ENCODE measurements at places on chromosomes 1 and 21.

DNA sequence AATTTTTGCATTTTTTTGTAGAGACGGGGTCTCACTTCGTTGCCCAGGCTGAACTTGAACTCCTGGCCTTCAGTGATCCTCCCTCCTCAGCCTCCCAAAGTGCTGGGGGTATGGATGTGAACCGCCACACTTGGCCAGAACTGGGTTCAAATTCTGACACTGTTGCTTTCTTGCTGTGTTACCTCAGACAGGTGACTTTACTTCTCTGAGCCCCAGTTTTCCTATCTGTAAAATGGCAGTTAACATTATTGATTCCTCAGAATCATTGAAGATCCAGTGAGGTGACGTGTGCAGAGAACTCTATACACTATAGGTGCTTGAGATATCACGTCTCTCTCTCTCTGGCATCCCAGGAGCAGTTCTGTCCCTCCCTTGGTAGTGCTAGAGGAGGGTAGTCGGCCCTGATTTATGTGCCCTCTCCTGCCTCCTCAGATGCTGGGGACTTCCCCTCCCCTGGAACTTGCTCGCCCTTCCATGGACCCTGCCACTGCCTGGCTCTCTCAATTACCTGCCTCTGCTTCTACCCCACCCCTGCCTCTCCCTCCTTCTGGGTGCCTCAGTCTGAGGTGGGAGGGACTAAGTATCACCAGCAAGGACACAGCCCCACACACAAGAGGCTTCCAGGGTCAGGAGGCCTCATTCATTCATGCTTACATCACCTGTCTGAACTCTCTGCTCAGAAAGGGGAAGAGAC is 2.8 kb upstream of the HPCA start:
- H3K36me3 ChIP-seq, result no peaks in the 10 kb centered on the region
- no peak overlapping the region for H3K27ac ChIP-seq
- H3K4me3 ChIP-seq, result no peak overlapping the region
- peaks cover 22% of the 10 kb centered on the region for H3K27me3 ChIP-seq
- peaks cover 3% of the 10 kb centered on the region for H3K4me1 ChIP-seq

DNA sequence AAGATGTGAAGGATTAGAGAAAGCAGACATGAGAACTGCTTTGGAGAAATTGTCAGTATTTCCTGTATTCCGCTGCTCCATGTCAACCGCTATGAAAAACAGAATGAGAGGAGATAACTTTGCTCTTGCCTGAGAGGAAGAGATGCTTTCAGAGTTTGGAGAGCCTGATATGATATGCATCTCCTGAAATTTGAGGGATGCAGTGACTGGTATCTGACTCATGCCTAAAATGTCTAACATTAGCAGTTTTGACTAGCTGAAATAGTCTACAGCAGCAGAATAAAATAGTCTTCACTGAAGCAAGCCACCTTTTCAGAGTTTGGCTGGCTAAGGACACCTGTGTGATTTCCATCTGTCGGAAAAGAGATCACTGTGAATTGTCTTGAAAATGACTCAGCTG is 165.8 kb upstream of the LRRC7 start:
- no peaks in the 10 kb centered on the region for H3K36me3 ChIP-seq
- H3K27ac ChIP-seq, result no peak overlapping the region
- H3K4me3 ChIP-seq, result no peak overlapping the region
- H3K27me3 ChIP-seq, result no peaks in the 10 kb centered on the region
- no peaks in the 10 kb centered on the region for H3K4me1 ChIP-seq
- DNase-seq, result no peak

DNA sequence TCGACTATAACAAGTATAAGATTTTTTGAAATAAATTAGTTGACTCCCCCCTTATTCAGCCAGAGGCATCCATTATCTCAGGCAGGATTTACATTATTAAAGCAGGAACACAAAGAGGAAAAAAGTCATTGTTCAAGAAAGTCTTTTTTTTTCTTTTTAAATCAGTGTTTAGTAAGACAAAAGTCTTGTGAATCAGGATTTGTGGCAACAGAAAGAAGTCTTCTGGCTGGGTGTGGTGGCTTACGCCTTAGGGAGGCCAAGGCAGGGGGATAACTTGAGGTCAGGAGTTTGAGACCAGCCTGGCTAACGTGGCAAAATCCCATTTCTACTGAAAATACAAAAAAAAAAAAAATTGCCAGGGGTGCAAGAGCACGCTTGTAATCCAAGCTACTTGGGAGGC is 505.5 kb downstream of the LMO4 start:
- H3K27me3 ChIP-seq, result no peaks in the 10 kb centered on the region
- no peak for DNase-seq
- no peak overlapping the region for H3K27ac ChIP-seq
- no peak overlapping the region for H3K4me3 ChIP-seq

GRCh38 chr1:26961826-26962225 is 1.6 kb upstream of the KDF1 start:
- H3K36me3 ChIP-seq, result no peaks in the 10 kb centered on the region
- peaks cover 10% of the 10 kb centered on the region for H3K4me1 ChIP-seq
- no peak for DNase-seq
- H3K4me3 ChIP-seq, result peak overlapping the region; percentile 66
- H3K27me3 ChIP-seq, result peaks cover 12% of the 10 kb centered on the region
- H3K27ac ChIP-seq, result no peak overlapping the region

DNA sequence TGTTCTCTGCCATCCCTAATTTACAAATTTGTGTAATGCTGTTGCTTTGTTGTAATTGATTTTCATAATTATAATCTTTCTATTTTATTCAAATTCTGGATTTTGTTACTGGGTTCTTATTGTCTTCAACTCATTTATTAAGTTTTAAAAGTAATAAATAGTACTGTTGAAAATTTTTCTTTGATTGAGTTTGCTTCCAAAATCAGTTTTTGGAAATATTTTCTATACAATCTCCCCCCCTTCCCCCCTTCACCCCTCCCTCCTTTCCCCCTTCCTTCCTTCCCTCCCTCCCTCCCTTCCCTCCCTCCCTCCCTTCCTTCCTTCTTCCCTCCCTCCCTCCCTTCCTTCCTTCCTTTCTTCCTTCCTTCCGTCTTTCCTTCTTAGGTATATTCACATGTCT is 6.0 kb upstream of the TMPRSS15 start:
- H3K36me3 ChIP-seq, result no peaks in the 10 kb centered on the region
- DNase-seq, result no peak
- no peak overlapping the region for H3K4me3 ChIP-seq

DNA sequence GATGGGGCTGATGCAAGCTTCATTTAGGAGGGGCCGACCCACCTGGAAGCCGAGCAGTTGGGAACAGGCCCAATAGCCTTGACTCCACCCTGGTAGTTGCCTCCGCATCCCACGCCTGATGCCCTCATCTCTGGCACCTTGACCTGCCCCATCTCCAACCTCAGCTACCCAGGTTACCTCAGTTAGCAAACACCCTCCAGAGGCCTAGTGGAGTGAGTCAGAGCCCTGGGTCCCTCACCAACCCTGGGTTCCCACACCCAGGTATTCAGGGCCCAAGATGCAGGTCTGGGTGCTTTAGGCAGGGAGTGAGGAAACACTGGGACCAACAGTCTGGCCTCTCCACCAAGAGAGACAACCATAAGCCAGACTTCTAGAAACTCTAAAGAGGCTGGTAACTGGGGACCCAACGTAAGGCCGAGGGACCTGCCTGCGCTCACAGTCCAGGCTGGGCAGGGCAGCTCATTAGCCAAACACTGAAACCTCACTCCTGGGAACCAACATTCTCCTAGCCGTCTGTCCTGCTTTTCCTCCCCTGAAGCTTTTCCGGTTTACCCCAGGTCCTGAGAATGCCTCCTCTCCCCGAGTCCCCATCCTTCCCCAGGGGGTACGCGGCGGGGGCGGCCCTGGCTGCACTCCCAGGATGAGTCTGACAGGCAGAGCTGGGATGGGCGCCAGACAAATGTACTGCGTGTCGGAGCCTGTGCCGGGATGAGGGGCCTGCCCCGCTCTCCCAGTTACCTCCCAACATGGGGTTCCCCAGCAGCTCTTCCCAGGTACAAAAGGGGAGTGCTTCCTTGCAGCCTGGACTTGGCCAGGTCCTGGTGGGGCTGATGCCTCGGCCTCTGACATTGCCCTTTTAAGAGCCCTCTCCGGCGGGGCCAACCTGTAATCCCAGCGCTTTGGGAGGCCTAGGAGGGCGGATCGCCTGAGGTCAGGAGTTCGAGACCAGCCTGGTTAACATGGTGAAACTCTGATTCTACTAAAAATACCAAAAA is 8.9 kb upstream of the CELSR2 start:
- peaks cover 39% of the 10 kb centered on the region for H3K36me3 ChIP-seq
- no peak for DNase-seq

DNA sequence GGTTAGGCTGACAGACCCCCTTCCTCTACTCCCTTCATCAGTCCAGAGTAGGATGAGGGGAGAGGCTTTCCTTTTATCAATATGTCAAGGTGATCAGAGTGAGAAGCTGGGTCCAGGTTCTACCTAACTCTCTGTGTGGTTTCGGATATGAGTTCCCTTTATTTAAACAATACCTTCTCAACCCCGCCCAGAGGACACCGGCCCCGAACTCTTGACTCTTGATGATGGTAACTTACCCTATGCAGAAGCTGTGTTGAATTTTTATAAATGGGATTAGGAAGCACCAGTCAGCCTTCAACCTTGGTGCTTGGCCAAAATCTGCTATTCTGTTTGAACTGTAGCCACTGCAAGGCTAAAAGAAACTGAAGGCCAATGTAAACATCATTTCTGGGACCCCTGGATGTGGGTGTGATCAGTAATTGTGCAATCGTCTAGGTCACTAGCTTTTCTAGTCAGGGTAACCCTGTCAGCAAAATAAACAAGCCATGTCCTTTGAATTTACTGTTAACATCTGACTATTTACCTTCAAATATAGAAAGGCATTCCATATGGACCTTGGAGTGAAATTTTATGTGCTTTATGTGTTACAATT is 398.3 kb downstream of the SEC16B start:
- H3K27me3 ChIP-seq, result no peaks in the 10 kb centered on the region
- H3K36me3 ChIP-seq, result no peaks in the 10 kb centered on the region
- no peak for DNase-seq
- no peak overlapping the region for H3K4me3 ChIP-seq
- peaks cover 7% of the 10 kb centered on the region for H3K4me1 ChIP-seq

GRCh38 chr1:93435443-93435842 is 12.5 kb upstream of the FNBP1L start:
- no peak for DNase-seq
- H3K36me3 ChIP-seq, result no peaks in the 10 kb centered on the region
- H3K4me1 ChIP-seq, result no peaks in the 10 kb centered on the region
- no peak overlapping the region for H3K4me3 ChIP-seq

GRCh38 chr1:29590583-29591565 is 354.6 kb downstream of the PTPRU start:
- DNase-seq, result no peak
- no peaks in the 10 kb centered on the region for H3K4me1 ChIP-seq
- H3K4me3 ChIP-seq, result no peak overlapping the region
- H3K36me3 ChIP-seq, result no peaks in the 10 kb centered on the region
- no peaks in the 10 kb centered on the region for H3K27me3 ChIP-seq
- no peak overlapping the region for H3K27ac ChIP-seq

- DNase-seq, result no peak
- no peaks in the 10 kb centered on the region for H3K27me3 ChIP-seq
- H3K36me3 ChIP-seq, result no peaks in the 10 kb centered on the region
- no peak overlapping the region for H3K4me3 ChIP-seq
- no peaks in the 10 kb centered on the region for H3K4me1 ChIP-seq
Observed at GRCh38 chr1:202291961-202292712, 49.6 kb downstream of the UBE2T start.

DNA sequence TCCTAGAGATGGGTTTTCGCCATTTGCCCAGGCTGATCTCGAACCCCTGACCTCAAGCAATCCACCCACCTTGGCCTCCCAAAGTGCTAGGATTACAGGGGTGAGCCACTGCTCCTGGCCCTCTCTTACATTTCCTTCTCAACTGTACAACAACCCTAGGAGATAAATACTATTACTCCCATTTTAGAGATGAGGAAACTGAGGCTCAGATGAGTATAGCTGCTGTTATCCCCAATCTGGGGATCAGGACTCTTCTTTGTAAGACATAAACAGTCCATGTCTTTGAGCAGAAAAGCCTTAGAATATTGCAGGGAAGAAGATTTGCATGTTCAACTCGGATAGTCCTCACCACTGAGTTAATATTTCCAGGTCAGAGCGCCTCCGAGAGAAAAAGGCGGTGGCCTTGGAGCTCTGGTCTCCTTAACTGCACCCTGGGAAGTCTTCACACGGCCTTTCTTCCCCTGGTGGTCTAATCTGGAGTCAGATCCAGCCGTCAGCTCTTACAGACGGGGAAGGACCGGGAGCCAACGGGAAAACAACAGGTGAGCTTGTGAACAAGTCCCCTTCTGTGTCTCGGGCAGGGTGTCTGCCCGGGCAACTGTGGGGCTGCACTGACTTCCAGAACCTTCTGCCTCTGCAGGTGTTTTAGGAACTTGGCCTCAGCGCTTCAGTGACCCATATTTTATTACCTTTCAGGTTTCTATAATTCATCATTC is 5.9 kb upstream of the OLIG1 start:
- H3K27ac ChIP-seq, result no peak overlapping the region
- H3K27me3 ChIP-seq, result peaks cover 96% of the 10 kb centered on the region
- DNase-seq, result no peak
- H3K4me3 ChIP-seq, result no peak overlapping the region
- H3K36me3 ChIP-seq, result no peaks in the 10 kb centered on the region

DNA sequence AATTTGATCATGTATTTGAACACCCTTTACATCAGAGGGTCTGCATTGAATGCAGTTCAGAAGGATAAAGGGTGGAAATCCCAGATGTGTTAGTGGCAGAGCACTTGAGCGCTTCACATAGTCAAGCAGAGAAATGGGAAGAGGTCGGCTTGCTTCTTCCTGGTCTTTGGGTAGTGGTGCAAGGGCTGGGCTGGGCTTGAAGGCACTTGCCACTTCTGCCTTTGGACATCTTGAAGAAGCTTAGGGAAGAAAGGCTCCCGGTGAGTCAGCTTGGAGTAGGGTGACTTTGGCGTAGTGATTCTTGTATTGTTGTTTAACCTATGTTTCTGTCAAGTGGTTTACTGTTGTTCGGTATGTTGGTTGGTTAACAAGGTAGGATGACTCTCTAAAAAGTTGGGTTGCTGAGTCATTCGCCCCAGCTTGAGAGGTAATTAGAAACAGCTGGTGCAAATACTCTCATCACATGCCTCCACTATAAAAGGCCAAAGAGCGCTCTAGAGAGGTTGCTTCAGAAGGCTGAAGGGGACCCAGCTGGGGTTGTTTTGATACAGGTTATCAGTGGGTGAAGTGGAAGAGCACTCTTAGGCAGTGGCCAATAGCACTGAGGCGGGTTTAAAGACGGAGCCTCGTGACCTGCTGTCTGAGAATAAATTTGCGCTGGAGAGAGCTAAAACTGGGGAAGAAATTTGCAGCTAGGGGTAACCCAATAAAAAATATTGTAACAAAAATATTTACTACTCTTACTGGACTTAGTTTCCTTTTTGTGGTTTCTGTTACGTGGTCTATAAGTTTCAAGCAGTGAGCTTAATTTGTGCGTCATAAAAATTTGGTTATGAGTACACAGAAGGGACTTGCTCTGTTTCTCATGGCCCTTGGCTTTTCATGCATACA is 1.4 kb downstream of the BACH1 start:
- H3K27me3 ChIP-seq, result no peaks in the 10 kb centered on the region
- H3K36me3 ChIP-seq, result no peaks in the 10 kb centered on the region
- peak overlapping the region; percentile 99 for H3K4me3 ChIP-seq
- H3K4me1 ChIP-seq, result peaks cover 24% of the 10 kb centered on the region
- peak overlapping the region; percentile 91 for H3K27ac ChIP-seq
